GM12891 (cell line): ENCODE measurements at places on chromosomes 6 and 20.

- DNase-seq = no peak
These were observed 178.3 kb downstream of the ZDHHC14 start for GRCh38 chr6:157559201-157559756.

DNA sequence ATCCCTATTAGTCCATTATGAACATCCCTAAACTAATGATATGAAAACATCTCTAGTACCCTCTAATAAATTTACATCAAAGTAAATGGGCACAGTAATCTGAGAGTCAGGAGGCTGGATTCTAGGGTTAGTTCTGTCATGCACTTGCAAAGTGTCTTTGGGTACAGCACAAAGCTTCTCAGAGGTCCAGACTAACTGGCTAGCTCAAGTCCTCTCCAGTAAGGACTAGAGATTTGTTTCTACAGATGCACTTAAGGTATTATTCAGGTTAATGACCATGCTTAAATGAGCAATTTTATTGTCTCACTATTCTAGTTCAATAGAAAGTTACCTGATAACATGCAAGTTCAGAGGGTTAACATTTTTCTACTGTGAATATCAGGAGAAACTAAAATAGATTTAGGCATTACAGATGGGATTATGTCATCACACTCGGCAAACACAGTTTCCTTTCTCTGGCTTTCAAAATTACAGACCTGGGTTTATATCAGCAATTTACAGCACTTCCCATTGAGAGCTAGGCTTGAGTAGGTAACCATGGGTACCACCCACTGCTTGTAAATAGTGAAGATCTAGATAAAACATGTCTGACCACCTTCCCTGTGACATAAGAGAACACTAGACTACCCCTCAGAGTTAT lies 402.9 kb upstream of the RUNX2 start:
- no peak for DNase-seq

- no peak for DNase-seq
These were observed 1282.3 kb upstream of the GJE1 start for GRCh38 chr6:140850438-140850837.

DNA sequence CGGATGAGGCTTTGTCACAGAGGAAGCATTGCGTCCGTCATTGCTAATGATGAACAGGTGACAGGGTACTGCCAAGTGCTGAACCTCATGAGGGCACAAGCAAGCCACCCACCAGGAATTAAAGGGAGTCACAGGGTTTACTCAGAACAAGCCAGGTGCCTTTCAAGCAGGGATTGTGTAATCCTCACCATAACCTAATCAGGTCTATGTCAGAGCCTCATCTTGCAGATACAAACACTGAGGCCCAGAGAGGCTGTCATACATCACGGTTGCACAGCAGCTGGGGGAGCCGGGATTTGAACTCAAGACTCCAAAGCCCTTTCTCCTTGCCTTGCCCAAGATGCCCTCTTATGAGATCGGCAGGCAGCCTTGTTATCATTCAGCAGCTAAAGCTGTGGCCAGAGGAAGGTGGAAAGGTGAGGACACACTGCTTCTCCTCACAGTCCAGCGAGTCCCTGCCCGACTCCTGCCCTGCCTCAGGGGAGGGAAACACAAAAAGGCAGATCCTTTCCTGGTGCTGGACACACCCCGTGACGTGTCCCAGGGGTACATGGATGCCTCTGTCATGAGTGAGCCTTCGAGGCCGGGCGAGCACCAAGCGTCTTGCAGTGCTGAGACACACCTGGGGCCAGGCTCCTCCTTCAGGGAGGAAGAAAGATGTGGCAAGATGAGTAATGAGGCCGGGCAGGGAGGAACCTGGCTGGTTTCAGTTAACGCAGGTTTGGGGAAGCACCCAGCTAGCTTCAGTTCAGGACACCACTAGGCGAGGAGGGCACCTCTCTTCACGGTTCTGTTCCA lies 214.9 kb downstream of the LY86 start:
- peak; percentile 54 for DNase-seq

DNA sequence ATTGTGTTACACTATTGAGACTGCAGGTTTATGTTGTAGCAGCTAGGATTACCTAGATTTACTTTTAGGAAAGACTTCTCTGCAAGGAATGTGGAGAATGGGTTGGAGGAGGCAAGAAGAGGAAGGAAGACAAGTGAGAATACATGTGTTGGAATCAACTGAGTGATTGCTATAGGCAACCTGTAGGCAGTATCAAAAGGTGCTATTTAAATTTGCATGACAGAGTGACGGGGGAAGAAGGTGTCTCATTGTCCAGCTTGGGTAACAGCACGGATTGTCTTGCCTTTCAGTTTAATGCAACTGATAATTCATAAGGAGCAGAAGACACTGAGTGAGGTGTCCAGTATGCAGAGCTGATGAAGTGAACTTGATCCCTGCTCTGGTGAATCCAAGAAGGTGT lies 19.4 kb downstream of the SERPINB9 start:
- DNase-seq = no peak

GRCh38 chr6:36204068-36204753 lies 7.7 kb downstream of the BRPF3 start:
- DNase-seq = no peak

GRCh38 chr20:50194422-50194830 lies 3.8 kb downstream of the CEBPB start:
- DNase-seq = no peak

DNA sequence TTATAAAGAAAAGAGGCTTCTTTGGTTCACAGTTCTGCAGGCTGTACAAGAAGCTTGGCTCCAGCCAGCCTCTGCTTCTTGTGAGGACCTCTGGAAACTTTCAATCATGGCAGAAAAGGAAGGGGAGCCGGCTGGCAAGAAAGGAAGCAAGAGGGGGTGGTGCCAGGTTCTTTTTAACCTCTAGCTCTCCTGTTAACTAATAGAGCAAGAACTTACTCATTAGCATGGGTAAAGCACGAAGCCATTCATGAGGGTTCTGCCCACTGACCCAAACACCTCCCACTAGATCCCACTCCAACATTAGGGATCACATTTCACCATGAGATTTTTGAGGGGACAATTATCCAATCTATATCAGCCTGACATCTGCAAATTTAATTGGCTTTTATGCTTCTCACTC lies 347.1 kb downstream of the GRIK2 start:
- no peak for DNase-seq

GRCh38 chr20:914727-915498 lies 1.2 kb downstream of the ANGPT4 start:
- DNase-seq = no peak

GRCh38 chr6:29912840-29913239 lies 29.5 kb upstream of the HLA-A start:
- no peak for DNase-seq

DNA sequence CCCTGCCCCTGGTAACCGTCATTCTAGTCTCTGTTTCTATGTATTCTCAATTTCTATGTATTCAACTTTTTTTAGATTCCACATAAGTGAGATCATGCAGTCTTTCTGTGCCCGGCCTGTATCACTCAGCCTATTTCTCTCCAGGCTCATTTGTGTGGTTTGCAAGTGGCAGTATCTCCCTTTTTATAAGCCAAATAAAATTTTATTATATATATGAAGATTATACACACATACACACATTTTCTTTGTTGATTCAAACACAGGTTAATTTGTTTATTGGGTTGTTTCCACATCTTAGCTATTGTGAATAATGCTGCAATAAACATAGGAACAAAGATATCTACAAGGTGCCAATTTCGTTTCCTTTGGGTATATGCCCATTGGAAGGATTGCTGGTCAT lies 571.7 kb downstream of the DHX35 start:
- DNase-seq = no peak

DNA sequence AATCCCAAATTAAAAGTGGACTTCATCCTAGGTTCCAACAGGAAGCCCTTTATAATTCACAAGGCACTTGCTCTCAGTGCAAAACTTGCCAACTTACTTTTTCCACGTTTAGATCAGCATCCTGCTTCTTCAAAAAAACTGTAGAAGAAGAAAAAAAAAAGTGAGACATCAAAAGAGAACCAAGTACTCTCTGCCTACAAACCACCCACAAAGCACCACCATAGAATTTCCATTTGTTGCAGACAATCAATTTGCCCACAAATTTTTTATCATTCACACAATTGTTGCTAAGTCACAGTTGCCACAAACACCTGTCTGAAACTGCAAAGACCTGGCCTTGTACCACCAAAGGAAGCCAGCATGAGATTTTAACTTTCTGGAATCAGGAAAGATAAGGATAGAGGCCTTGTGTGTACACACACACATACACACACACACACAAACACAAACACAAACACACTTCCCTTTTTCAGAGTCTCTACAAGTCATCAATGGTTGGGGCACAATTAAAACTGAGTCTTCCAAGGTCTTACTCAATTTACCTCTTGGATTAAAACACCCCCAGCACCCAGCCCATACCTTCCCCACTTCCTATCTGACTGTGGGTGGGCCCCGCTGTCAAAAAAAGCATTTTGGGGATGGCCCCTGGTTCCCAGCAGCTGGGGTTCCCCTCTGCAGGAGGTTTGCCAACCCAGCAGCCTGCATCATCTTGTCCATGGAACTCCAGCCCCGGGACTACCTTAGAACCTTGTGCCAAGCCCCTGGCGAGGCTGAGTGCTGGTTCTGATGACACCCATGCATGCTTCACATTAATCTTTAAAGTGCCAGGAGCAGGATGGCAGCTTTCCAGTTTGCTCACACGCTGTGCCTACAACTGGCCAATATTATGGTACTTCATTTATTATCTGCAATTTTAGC lies 26.5 kb downstream of the FYN start:
- no peak for DNase-seq

DNA sequence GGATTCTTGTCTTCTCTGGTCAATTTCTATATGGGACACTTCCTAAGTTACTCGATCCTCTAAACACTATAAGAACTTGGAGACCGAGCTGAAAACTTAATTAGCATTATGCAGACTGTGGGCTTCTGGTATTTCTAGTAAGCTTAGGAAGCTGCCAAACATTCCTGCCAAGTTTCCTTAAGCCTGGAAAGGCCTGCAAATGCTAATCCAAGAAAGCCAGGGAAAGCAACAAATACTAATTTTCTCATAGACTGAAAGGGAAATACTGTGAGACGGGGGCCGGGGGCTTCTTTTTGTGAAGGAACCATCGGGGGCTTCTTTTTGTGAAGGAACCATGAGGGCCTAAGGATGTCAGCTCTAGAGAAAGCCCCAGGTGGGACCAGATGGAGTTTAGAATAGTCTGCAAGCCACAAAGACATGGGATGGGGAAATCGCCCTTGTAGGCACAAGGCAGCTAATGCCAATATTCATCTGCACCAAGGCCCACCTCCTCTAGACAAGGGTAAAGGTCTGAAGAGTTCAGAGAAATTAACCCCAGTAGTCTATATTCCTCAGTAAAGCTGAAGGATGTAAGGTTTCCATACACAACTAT lies 332.4 kb upstream of the PRDM1 start:
- DNase-seq = no peak

DNA sequence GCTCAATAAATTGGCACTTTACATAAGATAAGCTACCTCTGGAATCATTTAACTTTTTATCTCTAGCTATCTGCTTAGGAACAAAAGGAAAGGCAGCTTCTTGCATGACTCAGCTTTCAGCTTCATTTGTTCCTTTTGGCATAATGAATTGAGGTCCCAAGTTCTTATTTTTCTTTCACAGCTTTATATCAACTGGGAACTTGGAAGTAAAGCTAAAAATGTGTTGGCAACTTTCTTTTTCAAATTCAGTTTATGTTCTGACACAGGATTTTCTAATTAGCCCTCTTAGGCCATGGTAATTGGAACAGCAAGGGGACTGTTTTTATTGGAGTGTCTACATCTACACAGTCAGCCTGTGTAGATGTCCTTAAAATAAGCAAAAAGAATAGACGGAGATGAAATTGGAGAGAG lies 55.2 kb upstream of the MRAP2 start:
- no peak for DNase-seq

DNA sequence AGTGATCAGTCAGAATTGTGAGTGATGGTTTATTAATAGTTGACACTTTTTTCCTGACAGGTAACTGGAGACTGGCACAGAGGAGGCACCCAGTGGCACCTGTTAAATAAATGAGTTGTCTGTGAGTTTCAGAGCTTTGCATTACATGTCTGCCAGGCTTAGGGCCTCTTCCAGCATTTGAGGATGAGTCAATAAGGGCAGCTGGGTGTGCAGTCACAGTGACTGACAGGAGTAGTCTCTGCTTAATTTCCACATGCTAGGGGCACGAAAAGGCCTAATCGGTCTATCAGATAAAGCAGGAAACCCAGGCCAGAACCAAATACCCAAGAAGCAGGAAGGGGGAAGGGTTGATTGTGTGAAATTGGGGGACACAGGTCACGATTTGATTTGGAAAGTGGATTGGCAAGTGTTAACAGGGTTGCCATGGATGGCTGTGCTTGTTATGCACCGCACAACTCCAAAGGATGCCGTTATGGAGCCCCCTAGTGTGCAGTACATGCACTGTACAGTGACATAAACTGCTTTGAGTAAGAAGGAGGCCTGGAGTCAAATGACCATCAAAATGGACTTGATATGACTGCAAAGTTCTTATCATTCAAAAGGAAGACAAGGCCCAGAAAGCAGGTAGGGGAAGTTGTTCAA lies 111.9 kb upstream of the GGTLC1 start:
- DNase-seq = peak; percentile 23

DNA sequence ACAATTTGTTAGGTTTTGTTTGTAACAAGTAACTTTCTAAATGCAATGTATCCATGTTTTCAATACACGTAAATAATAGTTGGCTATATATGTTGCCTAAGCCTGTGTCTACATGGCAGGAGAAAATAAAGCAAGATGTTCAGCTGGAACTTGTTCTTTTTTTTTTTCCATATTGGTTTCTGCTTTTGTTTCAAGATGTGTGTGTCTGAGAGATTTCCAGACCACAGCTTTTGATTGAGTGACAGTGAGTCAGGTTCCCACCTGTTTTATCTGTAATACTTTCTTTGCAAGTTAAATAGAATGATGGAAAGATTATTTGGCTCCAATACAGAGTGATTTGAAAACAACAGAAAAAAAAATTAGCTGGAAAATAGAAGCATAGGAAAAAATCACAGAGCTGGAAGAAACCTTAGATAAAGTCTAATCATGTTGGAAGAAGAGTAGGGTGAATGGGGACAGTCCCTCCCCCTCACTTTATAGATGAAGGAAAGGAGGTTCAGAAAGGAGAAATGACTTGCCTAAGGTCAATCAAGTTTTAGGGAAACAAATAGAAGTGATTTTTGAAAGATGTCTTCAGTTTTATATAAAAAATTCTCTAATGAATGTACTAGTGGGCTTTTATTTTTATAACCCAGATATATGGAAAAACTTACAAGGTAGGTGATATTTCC lies 150.9 kb upstream of the STMND1 start:
- DNase-seq = no peak
